LoVo (cell line): ENCODE measurements at places on chromosomes 5 and 9.

- DNase-seq = no peak
Observed at GRCh38 chr5:38938424-38938823, 92.6 kb downstream of the OSMR start.

GRCh38 chr9:83039303-83039702 is 23.6 kb downstream of the RASEF start:
- no peak for DNase-seq

DNA sequence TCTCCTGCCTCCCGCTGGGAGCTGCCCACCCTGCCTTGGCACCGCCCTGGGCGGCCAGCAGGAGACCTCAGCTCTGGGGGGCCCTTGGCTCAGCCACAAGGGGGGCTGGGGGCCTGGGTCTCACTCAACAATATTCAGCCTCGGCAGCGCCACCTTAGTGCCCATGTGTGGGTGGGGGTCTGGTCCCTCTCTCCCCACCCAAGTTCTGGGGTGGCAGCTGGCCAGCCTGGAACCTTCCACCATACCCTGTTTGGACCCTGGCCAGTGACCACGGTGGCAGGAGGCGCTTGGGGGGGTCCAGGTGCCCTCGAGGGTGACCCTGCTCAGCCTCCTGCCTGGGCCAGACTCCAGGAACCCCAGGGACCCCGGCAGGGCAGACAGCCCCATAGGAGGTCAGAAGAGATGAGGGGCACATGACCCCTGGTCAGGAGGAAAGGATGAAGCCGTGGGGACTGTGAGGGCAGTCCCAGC is 22.2 kb downstream of the NKD2 start:
- no peak for DNase-seq

DNA sequence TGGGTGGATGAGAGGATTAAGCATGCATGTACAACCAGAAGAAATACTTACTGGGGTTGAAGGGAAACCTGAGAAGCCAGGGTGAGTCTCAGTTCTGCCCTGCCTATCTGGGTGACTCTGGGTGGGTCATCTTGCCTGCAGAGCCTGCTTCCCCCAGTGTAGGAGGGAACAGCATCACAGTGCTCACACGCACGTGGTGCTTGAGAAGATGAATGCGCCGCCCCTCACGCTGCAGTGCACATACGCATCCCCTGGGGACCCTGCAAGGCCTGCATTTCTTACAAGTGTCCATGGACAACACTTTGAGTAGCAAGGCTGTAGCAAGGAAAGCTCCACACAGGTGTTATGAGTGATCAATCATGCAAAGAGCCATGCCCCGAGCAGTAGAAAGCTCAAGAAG is 18.7 kb upstream of the GABBR2 start:
- DNase-seq = no peak
